ENCODE measurements at places on chromosomes 16 and 17.

DNA sequence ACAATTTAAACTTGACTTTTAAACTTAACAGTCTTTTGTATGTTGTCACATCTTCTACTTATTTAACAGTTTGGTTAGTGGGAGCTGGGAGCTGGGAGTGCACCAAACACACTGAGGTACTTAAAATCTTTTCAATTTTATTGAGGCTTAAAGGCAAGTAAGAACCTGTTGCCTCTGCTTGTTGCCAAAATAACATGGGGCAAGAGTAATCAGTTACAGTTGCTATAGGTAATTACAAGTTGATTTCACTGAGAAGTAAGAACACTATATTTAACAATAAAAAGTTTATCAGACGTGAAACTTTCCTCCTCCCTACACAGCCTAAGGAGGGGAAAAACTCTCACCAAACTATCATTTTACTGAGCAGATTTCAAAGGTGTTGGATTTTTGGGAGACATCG, 135.2 kb downstream of the FTO start:
- DNase-seq, result no peak

GRCh38 chr16:28943281-28943680, 7.5 kb upstream of the NFATC2IP start:
- DNase-seq, result no peak

GRCh38 chr16:81220349-81220748, 18.1 kb upstream of the BCO1 start:
- no peak for DNase-seq

DNA sequence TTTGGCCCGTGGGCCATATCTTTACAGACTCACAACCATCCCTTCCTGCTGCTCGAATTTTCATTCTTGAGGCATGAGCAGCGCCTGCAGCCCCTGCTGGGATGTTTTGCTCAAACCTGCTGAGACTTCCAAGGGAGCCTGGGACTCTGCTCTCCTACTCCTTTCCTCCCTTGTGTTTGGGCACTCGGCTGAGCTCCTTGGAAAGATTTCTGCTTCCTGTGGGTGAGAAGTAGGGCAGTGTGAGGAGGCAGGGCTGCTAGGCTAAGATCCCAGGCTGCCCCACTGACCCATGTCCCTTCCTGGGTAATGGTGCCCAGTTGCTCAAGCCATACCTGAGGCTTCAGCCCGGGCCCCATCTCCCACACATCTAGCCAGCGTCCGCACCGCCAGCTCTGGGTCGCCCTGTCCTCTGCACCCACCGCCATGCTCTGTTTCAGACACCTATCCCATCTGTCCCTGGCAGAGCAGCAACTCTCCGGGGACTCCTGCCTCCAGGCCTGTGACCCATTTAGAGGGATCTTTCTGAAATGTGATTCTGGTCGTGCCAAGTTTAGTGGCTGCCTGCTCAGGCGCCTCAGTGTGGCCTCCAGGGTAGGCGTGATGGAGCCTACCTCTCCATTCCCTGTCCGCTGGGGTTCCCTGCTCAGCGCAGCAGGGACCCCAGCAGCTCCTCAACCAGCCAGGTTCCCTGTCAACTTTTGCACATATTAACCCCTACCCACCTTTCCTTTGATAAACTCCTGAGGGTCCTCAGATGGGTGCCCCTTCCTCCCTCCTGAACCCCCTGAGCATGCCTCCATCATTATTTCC, 190.1 kb downstream of the CCDC182 start:
- no peak for DNase-seq

GRCh38 chr17:50203604-50204345, 2.3 kb upstream of the COL1A1 start:
- no peak for DNase-seq

DNA sequence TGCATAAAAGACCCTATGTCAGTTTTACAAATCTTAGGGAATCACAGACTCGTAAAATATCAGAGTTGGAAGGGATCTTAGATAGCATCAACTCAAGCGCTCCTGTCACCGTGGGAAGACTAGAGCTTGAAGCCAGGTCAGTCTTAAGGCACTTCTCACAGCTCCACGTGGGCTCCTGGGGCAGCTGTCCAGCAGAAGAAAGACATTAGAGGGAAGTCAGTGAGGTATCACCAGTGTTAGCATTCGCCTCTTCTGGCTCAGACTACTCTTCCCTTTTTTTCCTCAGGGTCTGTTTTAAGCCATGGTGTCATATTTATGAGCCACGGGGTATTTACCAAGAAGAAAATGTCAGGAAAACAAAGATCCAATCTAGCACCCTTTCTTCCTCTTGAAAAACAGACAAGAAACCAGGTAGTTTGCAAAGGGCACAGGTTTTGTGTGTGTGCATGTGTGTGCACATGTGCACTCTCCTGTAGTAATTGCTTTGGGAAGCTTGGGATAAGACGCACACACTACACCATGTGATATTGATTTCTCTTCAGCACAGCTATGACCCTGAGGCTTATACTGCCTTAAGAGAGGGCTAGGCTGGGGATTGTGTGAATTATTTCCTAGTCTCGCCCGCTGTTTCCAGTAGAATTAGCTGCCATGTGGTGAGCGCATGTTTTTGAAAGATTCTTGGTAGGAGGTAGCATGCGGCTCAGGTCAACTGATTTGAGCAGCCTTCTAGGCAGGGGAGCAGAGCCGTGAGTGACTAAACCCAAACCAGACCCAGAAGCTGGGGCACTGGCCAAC, 61.0 kb upstream of the ELAC2 start:
- DNase-seq, result no peak

DNA sequence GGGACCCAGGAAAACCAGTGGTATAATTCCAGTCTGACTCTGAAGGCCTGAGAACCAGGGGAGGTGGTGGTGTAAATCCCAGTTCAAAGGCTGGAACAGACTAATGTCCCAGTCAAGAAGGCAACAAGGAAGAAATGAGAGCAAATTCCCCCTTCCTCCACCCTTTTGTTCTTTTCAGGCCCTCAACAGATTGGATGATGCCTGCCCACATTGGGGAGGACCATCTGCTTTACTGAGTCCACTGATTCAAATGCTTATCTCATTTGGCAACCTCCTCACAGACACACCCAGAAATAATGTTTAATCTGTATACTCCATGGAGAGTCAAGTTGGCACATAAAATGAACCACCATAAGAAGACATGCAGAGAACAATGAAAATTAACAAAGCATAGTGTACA, 61.9 kb upstream of the CRYM start:
- no peak for DNase-seq

DNA sequence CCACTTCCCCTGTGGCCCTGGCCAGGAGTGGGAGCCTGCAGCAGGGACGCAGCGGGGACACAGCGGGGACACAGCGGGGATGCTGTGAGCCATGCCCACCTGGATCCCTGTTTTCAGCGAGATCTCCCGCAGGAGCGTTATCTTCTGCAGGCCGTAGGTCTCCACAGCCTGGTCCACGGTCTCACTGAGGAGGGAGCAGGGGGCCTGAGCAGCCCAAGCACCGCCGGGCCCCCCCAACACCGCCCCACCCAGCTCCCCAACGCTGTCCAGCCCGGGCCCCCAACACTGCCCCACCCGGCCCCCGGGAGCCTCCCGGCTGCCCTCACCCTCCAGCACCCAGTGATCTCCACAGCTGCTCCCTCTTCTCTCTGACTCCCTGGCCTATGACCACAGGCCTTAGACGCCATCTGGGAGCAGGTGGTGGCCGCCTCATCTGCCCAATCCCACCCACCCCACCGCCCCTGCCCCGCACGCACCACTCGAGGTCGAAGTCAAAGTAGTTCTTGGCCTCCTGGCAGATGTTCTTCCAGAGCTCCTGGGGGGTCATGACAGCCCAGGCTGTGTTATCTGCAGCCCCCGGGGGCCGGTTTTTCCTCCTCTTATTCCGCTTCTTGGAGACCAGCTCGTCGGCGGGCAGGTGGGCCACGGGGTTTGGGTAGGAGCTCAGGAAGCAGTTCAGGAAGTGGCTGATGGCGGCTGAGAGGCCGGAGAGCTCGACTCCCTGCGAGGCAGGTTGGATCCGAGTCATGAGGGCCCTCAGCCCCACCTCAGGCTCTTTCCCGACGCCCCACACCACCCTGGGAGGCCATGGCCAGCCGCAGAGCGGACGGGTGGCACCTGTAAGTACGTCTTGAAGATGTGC, 17.0 kb downstream of the CLUH start:
- no peak for DNase-seq

DNA sequence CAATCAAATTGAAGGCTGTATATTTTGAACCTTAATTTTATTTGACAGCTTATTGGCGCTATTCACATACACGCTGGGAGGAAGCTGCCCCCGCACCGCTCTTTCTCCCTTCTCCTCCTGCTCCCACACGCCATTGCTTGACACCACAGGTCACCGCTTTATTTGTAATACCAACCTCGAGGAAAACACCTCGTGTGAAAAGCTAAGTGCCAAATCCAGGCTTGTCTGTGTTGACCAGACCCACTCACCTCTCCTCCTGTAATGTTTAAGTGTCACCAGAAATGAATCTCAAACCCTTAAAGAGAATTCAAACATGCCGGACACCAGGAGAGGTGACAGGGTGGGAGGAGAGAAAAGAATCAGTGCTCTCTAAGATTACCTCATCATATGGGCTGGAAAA, 331.4 kb downstream of the GRIN2A start:
- no peak for DNase-seq

DNA sequence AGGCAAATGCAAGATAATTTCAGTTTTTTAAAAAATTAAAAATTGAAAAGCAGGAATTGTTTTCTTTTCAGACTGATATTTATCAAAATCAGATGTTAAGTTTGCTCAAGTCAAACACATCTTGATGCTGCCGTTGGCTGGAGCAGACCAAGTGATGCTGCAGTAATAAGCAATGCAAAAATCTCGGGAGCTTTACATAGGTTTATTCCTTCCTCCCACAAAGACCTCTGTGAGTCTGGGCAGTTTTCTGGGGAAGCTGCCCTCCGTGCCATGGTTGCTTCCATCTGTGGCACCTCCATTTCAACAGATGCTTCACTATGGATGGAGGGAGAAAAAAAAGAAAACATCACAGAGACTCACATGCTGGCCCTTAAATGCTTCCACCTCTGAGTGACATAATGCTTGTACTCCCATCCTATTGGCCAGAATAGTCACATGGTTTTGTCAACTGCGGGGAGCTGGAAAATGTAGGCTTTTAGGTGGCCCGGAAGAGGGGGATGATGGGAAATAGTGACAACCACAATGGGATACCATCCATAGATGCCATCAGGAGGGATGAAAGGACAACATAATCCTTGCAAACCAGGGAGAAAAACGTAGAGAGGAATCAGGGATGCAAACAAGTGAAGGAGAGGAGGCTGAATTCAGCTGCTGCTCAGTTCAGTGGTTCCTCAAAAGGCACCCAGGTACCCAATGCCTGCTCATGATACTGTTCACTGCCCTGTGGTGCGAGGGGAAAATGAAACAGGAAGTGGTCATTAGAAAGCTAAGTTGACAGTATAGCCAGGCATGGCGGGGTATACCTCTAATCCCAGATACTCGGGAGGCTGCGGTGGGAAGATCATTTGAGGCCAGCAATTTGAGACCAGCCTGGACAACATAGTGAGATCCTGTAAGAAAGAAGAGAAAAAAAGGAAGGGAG, 13.5 kb upstream of the ERCC4 start:
- no peak for DNase-seq

- no peak for DNase-seq
Measured at GRCh38 chr16:8878523-8878911, 3.6 kb upstream of the LITAFD start.

DNA sequence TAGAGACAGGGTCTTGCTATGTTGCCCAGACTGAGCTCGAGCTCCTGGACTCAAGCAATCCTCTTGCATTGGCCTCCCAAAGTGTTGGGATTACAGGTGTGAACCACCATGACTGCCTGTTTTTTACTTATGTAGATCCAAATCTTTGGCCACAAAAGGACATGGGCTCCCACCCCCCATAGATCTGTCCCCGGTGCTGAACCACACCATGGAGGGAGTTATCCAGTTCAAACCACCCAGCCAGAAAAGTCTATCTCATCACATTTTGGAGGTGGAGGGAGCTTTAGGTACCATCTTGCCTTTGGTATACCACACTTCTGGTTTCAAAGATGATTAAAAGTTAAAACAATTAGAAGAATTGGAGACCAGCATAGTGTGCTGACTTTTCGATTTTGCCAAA, 26.2 kb downstream of the SHISA9 start:
- DNase-seq, result no peak

GRCh38 chr17:58822148-58823050, 66.7 kb downstream of the PPM1E start:
- DNase-seq, result no peak

- DNase-seq, result no peak
Measured at GRCh38 chr17:6578491-6578890, 22.1 kb upstream of the PITPNM3 start.

GRCh38 chr17:35537601-35538141, at the start of gene SLFN12L:
SLFN12L (minus strand) TSS chr17:35537678; CDS start chr17:35522364, 15,314 bp downstream.
- no peak for DNase-seq

DNA sequence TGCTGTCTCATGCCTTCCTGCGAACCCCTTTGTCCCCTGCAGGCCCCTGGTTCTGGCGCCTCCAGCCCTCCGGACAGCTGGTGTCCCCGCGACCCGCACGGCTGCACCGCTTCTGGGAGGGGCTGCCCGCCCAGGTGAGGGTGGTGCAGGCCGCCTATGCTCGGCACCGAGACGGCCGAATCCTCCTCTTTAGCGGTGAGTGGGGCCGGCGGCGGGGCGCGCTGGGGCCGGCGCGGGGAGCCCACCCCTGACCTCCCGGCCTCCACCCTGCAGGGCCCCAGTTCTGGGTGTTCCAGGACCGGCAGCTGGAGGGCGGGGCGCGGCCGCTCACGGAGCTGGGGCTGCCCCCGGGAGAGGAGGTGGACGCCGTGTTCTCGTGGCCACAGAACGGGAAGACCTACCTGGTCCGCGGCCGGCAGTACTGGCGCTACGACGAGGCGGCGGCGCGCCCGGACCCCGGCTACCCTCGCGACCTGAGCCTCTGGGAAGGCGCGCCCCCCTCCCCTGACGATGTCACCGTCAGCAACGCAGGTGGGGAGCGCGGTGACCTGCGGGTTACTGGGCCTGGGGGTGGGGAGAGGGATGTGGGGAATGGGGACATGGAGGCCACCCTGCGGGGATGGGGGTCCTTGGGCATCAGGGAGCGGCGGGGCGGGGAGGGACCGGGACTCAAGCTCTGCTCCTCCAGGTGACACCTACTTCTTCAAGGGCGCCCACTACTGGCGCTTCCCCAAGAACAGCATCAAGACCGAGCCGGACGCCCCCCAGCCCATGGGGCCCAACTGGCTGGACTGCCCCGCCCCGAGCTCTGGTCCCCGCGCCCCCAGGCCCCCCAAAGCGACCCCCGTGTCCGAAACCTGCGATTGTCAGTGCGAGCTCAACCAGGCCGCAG, 7.1 kb upstream of the IL32 start:
- no peak for DNase-seq

DNA sequence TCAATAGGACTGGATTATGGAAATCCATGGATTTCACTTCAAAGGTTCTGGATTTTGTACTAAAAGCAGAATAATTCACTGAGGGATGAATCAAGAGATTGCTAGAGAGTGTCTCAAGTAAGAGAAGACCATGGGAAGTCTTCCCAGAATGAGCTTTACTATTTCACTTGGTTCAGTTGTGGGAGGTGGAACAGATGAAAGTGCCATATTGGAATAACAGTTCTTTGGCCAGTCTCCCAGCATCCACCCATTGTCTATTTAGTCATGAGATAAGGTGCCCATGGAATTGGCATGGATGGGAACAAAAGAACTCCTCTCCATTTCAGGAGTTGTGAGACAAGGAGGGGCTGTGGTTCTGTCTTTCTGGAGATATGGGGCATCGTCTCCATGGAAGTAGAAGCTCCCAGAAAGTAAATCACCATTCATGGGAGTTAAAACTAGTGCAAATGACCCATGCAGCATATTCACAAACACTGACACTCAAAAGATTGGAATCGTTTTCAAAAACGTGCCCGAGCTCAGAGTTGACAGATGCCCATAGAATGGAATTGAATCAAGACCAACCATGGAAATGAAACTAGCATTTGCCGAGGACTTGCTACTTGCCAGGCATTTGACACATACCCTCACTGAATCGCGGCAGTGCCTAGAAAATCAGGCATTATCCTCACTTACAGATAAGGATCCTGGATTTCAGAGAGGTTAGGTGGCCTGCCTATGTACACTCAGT, 36.2 kb upstream of the CLEC3A start:
- DNase-seq, result no peak
